Foreskin fibroblast (primary cell): ENCODE measurements at places on chromosomes 4 and X.

DNA sequence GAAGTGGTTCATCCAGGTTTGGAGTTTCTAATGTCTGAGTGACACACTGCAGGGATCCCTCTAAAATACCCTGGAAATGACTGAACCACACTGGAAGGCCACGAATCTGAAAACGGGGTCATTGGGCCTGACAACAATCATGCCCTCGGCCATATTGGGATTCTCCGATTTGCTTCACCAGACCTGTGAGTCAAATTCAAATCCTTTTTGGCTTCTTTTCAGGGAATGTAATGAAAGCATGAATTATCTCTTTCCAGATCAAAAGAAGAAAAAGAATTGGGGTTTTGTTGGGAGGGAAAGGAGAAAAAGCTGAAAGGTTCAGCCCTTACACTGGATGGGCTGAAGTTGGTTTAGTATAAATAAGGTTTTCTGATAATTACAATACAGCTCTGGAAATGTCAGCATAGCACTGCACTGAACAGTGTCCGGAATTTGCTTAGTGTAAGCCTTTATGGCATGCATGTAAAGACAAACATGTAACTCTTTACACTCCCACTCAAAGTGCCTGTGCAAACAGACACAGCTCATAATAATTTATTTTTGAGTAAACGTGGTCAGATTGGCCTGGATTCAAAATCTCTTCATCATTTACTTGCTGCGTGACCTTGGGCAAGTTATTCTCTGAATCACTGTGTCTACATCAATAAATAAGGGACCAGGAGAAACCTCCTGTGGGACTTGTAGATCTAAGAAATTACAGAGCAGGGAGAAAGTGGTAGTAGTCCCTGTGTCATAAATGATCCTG, 21.4 kb downstream of the CT47C1 start:
- peak; percentile 14 for DNase-seq

DNA sequence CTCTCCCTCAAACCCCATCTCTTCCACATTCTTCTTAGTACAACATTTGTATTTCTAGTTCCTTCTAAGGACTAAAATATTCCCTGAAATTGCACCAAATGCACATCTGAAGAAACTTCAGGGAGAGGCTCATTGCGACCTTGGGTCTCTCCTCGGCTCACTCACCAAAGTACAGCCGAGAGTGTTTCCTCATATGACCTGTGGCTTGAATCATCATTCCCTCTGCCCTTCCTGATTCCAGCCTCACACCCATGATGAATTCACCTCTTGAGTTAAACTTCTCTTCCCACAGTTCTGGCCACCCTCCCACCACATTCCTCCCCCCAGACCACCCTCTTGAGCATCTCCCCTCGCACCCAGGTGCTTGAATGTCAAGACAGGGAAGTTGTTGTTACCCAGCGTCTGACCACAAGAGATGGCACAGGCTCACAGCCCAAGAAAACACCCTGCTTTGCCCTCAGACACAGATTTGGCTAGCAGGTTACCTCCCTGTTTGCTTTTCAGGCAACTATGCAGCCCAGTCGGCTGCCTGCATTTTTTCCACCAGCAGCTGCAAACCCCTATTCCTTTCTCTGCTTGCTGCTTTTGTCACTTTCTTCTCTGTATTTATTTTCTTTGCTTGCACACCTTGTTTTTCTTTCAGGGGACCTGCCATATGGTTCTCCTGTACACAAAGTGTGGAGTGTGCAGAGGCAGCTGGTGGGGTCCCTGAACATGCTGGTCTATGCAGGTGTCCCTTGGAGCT, 214.8 kb downstream of the SPATA18 start:
- no peak for DNase-seq

DNA sequence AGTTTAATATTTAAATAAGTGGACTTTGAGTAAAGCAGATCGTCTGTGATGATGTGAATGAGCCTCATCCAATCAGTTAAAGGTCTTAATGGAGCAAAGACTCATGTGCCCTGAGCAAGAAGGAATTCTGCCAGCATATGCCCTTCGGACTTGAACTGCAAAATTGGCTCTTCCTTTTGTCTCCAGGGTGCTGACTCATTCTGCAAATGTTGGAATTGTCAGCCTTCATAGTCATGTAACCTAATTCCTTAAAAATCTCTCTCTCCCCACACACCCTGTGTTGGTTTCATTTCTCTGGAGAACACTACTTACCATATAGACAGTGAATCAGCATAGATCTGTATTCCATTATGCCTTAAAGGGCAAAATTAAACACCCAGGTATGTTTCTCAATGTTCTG, 609.8 kb upstream of the GALNTL6 start:
- DNase-seq = peak; percentile 2

DNA sequence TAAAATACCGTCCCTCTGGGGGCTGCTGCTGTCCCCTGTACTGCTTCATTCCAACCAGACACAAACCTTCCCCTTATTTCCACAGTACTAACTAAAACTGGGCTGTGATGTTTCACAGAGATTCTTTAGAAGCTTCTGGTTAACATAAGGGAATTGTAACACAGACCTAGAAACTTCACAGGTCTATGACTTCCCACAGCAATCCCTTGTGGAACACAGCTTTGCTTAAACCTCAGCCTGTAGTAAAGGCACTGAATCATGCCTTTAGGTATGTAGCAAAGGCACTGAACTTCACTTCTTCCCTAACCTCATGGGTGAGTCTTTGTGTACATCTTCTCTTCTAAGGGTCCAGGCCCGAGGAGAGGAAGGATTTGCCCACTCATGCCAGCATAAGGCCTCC, 49.4 kb downstream of the SPINK2 start:
- peak; percentile 32 for DNase-seq

- DNase-seq = no peak
These were observed 60.1 kb downstream of the PRDM5 start for GRCh38 chr4:120862432-120862831.

- peak; percentile 94 for DNase-seq
These were observed 335.8 kb downstream of the PABPC4L start for GRCh38 chr4:133865612-133866327.

DNA sequence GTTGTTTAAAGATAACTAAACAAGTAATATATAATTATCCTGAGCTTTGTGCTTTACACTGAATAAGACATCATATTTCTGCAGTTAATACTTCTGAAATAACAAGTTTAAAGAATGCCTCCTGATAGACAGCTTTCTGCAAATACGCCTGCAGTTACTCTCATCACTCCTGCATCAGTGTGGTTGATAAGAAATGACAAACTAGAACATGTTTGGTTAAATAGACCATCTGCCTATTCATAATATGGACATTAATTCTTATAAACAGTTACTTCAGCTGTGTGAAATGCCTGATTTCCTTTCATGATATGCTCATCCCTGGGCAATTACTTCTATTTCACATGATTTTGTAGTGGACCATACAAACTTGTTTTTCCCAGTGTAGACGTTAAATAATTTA, 7.0 kb upstream of the TENM3 start:
- no peak for DNase-seq

DNA sequence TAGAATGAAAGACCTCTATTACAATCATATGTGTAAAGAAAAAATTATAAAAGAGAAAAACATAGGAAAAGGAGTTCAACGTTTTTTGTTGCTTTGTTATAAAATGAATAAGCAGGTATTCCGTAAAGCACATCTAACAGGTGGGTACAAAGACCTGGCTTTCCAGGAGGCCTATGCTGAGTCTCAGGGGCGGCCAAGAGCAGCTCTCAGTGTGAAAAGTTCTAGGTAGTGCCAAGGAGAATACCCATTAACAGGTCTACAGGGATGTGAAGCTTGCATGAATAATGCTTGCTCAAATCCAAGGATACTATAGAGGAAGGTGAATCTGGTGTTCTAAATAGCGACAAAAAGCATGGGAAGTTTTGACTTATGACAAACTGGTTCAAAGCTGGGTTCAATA, 944.4 kb downstream of the PDHA2 start:
- DNase-seq = no peak

DNA sequence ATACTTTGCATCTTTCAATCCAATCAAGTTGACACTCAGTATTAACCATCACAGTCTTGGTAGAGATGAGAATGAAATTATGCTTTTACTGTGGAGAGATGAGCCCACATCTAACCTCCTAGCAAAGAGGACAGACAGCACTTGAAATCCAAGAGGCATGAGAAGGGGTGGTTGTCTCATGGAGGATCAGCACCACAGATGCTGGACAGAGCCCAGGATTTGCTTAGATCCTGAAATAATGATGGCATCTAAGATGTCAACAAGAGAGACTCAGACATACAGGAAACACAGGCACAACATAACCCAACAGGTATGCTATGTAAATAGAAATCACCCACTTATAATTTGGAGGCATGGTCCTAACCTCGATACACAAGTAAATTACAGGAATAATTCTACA, 74.3 kb upstream of the VCX2 start:
- DNase-seq = no peak

- no peak for DNase-seq
These were observed 35.4 kb downstream of the FUNDC1 start for GRCh38 chrX:44507292-44507691.

DNA sequence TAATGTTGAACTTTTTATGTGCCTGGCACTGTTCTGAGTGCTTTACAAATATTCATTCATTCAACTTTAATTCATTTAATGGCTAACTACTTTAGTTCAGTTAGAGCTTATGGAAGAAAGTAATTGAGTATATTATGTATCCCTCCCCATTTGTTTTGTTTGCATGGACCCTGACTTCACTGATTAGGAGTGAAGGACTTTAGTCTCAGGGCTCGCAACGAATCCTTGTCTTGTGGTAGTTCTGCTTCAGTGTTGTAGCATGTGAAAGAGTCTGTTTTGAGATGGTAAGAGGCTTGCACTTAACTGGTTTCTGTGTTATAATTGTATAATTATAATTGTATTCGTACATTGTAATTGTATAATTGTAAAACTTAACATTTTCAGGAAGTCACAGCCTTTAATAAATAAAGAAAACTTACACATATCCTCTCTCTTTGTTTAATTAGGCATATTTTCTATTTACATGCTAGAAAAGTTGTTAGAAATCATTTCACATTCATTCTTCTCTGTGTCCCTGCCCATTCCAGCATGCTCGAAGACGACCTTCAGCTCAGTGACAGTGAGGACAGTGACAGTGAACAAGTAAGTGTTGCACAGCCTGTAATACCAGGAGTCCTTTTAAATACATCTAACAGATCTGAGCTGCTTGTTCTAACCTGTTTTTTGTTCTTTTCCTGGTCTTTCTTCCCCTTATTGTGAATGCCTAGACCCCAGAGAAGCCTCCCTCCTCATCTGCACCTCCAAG, 115.1 kb downstream of the KLHL8 start:
- DNase-seq = no peak

DNA sequence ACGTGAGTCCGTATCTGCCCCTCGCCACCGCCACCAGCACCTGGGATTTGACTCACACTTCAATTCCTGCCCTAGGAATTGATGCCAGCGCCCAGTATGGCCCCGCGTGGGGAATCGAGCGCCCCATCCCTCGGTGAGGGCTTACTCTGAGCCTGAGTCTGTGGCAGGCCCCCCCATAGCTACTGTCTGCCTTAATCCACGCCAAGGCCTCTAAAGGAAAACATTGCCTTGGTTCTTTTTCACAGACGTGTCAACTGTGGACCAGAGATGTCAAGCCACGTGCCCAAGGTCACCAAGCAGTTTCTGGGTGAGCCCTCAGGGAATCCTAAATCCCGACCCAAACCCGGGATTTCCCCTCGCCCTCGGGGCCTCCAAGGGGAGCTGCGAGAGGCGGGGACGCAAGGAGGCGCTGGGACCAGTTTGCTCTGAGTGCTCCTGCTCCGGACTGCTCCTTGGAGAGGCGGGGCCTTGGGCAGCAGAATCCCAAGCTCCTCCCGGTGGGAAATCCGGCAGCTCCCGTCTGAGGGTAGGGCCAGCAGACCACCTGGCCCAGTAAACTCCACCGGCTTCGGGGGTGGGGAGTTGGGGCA, 12.9 kb downstream of the MSX1 start:
- DNase-seq = no peak
